ENCODE measurements at places on chromosomes 1 and 21.

- no peak for DNase-seq
Measured at GRCh38 chr21:16377120-16377658, 647.4 kb downstream of the USP25 start.

- DNase-seq, result no peak
Measured at GRCh38 chr1:17551755-17552234, 12.3 kb downstream of the ARHGEF10L start.

DNA sequence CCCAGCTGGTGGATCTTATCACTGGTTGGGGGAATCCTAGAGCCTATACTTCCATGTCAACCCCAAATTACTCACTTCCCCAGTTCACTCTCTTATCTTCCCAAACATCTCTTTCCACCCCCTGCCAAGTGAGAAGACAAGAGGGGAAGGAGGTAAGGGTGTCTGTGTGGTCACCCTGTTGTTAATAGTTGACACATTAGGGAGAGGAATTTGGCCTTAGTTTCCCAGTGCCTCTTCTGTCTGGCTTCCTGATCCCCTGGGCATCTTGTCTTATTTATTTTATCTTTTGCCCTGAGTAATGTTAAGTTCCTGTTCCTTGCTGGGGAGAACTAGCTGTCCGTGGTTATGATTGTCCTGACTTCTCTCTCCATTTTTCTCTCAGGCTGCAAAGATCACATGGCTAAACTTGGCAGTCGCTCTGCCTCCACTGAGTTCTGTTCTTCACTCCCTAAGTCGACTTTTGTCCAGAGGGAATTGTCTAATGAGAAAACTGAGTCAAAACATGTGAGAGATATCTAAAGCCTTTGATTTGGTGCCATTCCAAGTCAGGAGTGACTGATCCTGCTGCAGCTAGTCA lies 157.1 kb upstream of the SYT6 start:
- DNase-seq, result no peak

GRCh38 chr21:38165466-38166172 lies 91.2 kb upstream of the KCNJ15 start:
- DNase-seq, result no peak

DNA sequence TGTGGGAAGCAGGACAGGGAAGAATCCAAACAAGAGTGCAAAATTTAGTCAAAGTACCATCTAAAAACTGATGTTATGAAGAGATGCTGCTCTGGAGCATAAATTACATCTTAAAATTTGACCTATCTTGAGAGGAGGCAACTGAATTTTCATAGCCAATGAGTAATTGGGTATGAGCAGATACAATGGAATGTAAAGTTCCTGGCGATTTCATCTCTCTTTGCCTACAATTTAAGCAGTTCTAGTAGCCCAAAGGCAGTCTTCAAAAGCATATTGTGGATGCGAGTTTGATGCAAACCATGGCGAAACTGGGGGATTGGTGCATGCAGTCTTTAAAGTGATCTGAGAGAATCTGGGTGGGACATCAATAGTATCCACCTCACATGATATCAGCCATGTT lies 1265.9 kb downstream of the BRINP3 start:
- DNase-seq, result no peak

- DNase-seq, result no peak
Measured at GRCh38 chr1:228358039-228358763, 48.4 kb downstream of the TRIM11 start.

DNA sequence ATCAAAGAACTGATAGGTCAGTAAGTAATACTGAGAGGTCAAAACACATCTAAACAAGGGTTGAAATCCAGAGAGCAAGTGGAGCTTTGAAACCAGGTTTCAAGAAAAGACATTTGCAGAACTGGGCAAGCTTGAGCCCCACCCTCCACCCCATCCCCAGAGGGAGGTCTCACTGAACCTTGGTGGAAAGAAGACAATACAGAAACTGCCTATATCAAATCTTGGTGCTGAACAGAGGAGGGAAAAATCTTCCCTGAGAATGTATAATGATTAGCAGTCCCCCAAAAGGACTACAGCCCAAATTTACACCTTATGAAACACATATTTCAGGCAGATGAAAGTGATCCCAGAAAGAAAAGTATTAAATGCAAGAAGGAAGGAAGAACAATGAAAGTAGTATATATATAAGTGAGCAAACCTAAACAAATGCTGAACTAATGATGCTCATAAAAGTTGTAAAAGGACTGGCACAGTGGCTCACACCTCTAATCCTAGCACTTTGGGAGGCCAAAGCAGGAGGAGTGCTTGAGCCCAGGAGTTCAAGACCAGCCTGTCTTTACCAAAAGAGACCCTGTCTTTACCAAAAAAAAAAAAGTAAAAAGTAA lies 12.4 kb downstream of the ZBTB17 start:
- no peak for DNase-seq

GRCh38 chr1:67261680-67262079 lies 46.0 kb upstream of the IL12RB2 start:
- DNase-seq, result no peak

DNA sequence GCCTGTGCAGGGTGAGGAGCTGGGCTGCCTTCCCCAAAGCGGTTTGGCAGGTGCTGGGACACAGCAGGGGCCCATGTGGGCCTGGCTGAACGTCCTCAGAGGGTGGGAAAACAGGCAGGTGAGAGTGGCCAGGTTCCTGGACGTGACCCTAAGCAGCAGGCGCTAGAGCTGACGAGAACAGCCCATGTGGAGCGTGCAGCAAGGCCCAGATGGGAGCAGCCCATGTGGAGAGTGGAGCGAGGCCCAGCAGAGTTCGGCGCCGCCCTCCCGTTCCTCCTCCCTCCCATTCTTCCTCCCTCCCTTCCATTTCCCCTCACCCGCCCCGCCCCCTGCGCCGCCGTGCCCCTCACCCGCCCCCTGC lies 314.4 kb upstream of the VAMP3 start:
- no peak for DNase-seq

DNA sequence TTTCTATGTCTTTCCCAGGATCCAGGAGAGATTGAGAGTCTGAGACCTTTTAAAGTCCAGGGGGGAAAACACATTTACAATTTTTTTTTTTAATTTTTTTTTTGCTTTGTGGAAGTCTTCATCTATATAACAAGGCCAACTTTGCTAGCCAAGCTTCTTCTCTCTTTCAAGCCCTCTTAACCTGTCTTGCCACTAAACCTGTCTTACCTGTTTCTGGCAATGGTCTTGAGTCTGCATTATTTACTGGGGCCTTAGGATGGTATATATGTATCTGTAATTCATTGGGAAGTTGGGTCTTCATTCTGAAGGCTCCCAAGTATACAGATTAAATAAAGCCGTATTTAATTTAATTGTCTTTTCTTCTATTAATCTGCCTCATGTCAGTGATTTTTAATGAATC lies 750.9 kb upstream of the B3GALT2 start:
- DNase-seq, result no peak
